ENCODE measurements at places on chromosomes 16 and 17.
A peak's percentile ranks its signal among the peaks of the same experiment; 100 is the strongest.

GRCh38 chr16:47888142-47888541 lies 267.7 kb downstream of the ABCC12 start:
- DNase-seq: peak; percentile 94

- no peak for DNase-seq
These were observed 34.8 kb downstream of the CPNE2 start for GRCh38 chr16:57127037-57127763.

- no peak for DNase-seq
These were observed 538 bp upstream of the CCNF start for GRCh38 chr16:2428784-2429033.

- no peak for DNase-seq
These were observed 78.0 kb downstream of the GNAO1 start for GRCh38 chr16:56269281-56269680.

GRCh38 chr17:14428648-14429029 lies 127.8 kb downstream of the HS3ST3B1 start:
- DNase-seq: no peak

DNA sequence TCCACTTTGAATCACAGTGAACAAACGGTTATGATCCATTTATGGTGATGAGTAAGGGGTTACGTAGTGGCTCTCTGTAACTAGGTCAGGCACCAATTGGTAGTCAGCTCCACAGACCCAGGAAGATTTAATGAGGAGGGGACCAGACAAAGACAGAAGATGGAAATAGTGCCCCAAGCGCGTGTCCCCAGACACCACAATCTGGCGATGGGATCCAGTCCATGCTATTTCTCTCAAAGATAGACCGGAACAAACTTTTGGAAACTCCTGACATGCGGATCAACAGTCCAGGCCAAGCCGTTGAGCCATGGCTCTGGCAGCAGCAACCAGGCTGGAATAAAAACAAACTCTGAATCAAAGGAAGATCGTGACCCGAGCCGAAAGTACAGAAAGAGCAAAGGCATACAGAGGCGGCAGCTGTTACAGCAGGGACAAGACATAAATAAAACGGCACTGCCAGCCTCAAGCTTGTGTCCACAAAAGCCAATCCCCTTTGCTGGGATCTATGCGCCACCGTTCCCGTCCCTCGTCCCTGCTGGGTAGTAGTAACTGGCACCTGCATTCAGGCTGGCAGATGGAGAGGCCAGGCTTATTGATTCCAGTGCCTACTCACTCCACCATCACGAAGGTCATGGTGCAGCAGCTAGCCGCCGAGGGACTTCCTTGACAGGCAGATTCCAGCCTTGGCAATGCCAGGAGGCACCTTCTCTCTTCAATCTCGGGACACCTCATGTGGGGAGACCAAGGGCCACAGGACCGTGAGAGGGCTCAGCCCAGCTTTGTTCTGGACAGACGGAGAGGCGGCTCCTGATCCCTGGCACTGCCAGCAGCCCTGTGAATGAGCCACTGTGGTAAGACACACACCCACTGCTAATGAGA lies 50.2 kb downstream of the CDH11 start:
- no peak for DNase-seq

- DNase-seq: no peak
These were observed 49.8 kb upstream of the KLHDC4 start for GRCh38 chr16:87815567-87815966.

GRCh38 chr16:67917852-67918236 lies 13.8 kb downstream of the CTRL start:
- peak; percentile 88 for DNase-seq

GRCh38 chr17:80908211-80908610 lies 83.4 kb upstream of the CHMP6 start:
- DNase-seq: no peak

DNA sequence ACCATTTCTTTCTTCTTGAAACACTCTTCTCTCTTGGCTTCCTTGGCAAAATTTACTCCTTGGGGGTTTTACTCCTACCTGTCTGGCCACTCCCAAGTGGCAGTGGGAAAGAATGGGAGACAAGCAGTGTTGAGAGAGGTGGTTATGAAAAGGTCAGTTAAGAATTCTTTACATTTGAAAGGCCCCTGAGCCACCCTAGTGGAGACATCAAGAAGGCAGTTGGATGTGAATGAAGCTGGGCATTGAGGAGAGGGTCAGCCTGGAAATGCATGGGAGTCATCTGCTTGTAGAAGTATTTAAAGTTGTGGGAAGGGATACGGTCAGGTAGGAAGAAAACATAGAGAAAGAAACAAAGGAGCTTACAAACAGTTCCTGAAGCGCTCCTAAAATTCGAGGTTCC lies 42.3 kb upstream of the CCNF start:
- DNase-seq: peak; percentile 75

GRCh38 chr16:1791256-1791942 lies 2.1 kb downstream of the IGFALS start:
- DNase-seq: no peak

DNA sequence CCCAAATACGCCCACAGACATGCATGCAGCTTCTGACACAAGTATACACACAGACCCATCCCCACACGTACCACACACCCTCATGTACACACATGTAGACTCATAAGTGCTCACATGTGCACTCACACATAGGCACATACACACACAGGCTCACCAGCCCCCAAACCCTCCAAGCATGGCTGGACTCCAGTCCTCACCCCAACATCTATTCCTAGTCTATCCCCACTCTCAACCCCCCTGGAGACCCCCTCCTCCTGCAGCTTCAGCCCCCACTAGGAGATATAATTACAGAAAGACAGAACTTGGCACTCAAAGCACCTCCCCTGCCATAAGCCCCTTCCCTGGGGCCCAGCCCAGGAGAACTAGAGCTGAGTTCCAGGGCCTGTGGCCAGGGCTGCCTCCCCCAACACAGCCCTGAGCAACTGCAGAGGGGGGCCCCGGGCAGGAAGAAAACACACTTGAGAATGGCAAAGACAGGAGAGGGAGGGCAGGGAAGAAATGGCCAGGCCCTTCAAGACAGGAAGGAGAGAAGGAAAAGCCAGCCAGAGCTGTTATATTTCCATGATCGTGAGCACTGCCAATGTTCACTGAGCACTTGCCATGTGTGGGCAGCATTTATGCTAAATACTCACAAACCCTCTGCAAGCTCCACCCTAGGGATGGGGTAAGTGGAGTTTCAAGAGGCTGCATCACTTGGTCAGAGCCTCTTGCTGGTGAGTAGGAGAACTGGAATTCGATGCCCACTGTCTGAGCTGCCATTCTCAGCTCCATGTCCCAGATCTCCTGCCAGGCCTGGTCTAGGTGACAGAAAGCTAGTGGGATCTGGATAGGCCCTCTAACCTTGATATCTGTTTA lies 224.5 kb downstream of the ZNF423 start:
- peak; percentile 17 for DNase-seq

DNA sequence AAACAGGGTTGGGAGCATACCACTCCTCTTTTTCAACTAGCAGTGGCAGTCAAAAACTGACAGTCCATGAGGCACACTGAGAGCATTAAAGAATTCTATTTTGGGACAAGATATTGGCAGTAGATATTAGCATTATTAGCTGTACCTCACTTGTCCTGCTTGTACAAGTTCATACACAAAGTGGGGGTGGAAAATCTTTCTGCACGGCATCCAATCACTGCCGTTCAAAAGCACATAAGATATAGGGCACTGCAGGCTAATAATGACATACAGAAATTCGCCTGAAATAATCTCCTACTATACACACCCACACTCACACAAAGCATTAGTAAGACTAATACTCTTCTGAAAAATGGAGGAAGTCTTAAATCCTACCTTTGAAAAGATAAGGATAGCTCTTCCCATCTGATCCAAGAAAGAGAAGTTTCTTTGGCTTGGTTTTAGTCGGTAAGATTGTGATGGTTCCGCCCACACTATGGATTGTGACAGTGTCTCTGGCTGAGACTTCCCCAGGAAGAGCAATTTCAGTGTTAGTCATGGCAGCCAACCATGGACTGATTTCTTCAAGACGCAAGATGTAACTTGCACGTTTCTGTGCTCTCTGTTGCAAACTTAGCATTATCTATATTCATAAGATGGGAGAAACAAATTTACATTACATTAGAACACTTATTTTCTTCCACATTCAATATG lies 40.6 kb upstream of the ARL6IP1 start:
- DNase-seq: no peak

DNA sequence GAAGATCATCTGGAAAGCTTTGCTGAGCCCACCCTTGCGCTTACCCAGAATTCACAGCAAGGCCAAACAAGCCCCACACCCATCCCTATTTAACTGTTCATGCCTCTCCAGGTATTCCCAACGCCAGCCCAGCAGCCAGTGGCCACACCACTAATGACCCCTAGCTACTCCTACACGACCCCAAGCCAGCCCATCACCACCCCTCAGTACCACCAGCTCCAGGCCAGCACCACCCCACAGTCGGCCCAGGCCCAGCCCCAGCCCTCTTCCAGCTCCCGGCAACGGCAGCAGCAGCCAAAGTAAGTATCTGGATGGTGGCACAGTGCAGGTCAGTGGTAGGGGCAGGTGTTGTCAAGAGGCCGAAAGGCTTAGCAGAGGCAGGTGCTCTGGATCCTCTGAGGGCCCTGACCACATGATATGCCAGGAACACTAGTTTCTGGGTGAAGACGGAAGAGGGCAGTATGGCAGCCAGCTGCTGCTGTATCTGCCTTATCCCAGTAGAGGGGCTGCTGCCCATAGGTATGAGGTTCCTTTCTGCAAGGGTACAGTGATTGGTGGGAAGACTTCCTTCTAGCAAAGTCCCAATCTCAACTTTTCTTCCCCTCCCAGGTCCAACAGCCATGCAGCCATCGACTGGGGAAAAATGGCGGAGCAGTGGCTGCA lies 10.7 kb downstream of the PROCA1 start:
- no peak for DNase-seq

GRCh38 chr16:24854607-24855171 lies 8.9 kb downstream of the SLC5A11 start:
- no peak for DNase-seq

DNA sequence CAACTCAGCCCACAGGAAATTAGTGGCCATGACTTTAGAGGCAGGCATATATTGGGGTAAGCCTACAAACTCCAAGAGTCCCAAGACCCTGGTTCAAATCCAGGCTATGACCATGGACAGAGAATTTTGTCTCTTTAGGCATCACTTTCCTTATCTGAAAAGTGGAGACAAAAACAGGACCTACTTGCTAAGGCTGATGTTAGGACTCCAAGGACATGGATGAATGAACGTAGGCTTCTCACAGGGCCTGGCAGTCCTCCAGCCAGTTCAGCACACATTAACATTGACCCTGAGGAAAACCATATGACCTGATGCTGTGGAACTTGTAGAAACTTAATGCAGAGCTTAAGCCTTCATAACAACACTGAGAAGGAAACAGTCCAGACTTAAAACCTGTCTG lies 1.4 kb downstream of the FKBP10 start:
- DNase-seq: no peak

- DNase-seq: no peak
These were observed 402.4 kb downstream of the ZFHX3 start for GRCh38 chr16:72645538-72645937.

DNA sequence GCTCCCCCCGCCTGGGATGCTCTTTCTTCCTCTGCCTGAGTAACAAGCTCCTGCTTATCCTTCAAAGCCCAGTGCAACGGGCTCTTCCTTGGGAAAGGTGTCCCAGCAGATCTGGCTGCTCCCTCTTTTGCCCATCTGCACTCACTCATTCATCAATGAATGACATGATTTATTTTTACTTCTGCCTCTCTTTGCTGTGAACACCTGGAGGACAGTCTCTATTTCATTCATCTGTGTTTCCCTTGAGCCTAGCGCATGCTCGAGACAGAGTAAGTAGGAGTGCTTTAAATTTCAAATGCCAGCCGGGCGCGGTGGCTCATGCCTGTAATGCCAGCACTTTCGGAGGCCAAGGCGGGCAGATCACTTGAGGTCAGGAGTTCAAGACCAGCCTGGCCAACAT lies 22.0 kb upstream of the GINS2 start:
- DNase-seq: no peak

DNA sequence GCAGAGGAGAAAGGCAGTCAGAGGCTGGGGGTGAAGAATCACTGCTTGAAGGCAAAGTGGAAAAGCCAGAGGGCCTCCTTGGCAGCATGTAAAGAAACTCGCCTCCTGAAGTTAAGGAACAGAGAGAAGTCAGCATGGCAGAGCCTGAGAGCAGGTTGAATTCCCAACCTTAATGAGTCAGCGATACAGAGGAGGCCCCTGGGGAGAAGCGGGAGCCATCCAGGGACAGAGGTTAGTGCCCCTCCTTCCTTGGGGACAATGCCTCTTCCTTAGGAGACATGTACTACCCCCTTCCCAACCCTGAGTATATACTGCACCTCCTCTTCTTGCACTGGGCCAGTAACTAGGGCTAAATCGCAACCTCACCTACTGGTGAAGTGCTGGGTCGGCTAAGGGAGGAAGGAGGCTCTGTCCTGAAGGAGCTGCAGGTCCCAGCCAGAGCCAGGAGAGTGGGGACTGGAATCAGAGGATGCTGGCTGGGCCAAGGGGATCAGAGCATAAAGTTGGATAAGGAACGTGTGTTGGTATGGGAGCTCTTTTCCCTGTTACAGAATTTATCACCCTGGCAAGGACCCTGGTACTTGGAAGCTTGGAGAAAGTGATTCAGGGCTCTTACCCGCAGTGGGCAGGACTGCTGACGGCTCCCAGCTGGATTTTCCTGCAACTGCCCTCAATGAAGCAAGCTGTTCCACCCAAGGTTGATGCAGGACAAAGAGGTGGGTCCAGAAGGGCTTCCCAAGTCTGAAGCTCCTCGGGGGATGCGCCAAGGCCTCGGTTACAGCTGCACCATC lies 5.4 kb upstream of the AANAT start:
- no peak for DNase-seq

DNA sequence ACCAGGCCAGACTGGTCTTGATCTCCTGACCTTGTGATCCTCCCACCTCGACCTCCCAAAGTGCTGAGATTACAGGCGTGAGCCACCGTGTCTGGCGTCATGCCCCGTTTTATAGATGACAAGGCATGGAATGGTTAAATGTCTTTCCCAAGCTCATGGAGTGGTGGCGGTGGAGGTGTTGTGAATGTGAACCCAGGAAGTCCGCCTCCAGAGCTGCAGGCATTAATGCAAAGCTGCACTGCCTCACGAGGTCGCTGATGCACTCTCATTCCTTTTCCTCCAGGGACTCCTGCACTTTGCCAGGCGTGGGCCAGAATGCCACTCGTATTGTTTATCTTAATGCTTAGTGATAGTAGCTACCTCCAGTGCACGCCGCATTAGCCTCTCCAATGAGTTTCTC lies 149.6 kb downstream of the WWOX start:
- peak; percentile 65 for DNase-seq

- DNase-seq: no peak
These were observed 900.8 kb upstream of the GOT2 start for GRCh38 chr16:59634951-59635350.

DNA sequence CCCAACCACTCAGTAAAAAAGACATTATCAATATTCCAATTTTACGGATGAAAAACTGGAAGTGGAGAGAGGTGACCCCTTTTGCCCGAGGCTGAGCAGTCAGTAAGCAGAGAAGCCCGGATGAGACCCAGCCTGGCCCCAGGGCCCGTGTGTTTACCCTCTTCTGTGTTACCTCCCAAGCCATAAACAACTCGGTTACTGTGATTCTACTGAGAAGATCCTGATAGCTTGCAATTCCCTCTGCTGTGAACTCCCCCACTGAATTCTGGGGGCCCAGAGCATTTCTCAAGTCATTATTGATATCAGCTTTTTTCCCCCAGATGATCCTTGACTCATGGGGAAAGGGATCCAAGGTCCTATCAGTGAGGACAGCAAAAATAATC lies 482.6 kb upstream of the ERCC4 start:
- no peak for DNase-seq
